ENCODE measurements at places on chromosomes 12 and 14.

GRCh38 chr12:76549131-76549530, 10.4 kb downstream of the OSBPL8 start:
- no peak for DNase-seq

DNA sequence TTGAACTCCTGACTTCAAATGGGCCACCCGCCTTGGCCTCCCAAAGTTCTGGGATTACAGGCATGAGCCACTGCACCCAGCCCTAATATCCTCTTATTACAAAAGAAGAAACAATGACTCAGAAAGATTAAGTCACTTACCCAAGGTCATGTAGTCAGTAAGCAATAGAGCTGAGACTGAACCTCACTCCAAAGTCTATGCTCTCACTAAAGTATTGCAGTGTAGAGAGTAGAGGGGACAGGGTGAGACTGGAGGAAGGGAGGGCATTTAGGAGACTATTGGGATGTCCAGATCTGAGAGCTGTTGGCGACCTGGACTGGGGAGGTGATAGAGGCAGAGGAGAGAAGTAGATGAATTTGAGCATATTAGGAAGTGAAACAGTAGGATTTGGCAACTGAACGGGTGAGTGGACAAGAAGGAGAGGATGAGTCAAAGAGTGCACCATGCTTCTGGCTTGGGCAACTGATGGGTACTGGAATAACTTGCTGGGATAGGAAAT, 11.8 kb downstream of the P2RX7 start:
- no peak for DNase-seq

- no peak for DNase-seq
Observed at GRCh38 chr14:85531141-85531586, 1.2 kb downstream of the FLRT2 start.

DNA sequence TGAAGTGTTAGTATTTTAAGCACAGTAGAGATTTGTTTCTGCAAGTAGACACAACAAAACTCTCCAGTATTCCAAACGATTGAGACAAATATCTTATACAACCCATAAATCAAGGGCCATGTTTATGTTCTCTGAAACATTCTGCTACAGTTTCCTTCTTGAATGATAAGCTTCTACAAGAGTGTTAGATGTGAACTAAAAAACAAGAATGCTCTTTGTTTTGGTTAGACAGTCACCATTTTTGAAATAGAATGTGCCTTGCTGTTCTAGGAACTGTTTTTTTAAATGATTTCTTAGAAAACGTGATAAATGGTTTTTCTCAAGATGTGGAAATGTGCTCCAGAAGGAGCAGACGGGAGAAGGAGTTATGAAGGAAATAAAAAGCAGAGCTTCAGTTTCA, 1656.3 kb upstream of the FLRT2 start:
- no peak for DNase-seq

DNA sequence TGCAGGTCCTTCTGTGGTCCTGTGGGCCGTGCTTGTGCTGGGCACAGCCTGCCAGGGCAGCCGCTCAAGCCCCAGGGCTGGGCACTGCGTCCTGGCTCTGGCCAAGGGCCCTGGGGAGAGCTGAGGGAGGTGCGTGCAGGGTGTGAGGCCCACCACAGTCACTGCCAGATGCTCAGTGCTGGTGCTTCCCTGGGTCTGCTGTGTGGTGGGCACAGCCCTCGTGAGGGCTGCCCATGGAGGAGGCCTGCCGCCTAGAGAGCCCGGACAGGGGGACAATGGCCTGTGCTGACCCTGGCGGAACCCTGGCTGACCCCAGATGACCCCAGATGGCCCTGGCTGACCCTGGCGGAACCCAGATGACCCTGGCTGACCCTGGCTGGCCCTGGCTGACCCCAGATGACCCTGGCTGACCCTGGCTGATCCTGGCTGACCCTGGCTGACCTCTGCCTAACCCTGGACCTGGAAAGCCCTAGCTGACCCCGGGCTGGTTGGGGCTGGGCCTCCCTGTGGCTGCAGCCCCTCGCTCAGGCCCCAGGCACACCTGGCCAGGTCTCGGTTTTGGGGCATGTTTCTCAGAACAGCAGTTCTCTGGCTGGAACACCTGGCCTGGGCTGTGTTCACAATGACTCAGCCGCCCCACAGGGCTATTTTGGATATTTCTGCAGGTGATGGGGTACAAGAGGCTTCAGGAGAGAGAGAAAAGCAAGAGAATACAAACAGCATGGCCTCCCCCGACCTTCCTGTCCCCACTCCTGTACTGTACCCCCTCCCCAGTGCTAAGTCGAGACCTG, 55.4 kb downstream of the TMEM121 start:
- no peak for DNase-seq

DNA sequence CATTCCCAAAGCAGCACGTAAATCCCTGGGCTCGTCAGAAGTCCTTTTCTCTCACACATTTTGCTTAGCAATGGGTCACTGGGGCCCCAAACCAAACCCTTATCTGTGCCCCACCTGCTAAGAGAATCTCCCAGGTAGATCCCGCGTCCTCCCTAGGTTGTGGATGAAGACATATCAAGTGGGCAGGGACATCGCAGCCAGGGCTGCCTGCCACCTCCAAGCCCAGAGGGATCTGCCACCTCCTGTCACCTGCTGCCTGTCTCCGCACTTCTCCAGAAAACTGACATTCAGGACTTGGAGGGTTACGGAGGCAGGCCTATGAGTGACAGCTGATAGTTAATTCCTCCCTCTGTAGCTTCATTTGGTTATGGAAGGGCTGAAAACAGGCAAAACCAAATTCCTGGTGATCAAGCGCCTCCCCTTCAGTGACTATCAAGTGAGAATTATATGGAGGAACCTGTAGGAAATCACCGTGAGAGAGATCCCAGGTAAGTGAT, 19.5 kb downstream of the BCL11B start:
- no peak for DNase-seq

DNA sequence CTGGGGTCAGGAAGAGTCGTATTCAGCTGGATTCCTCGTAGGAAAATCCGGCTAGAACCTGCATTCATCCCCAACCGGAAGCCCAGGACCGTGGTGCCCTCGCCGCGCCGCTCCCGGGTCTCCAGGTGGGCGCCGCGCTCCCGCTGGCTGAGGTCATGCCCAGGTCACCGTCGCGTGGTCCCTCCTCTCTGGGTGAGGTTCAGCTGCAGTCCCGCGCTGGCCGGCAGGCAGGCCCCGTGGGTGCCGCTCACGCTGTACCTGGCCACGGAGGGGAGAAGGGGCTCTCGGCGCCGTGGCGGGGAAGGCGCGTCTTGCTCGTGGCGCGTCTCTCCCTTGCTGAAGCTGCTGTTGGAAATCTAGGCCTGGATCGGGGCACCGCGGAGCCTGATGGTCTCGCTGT, 44.5 kb downstream of the LRTM2 start:
- DNase-seq = no peak

GRCh38 chr12:20144341-20144740, 224.0 kb upstream of the PDE3A start:
- no peak for DNase-seq
